ENCODE measurements at places on chromosomes 5 and 9.

- DNase-seq: no peak
These were observed 94.5 kb upstream of the SPATA31D4 start for GRCh38 chr9:81833563-81834345.

DNA sequence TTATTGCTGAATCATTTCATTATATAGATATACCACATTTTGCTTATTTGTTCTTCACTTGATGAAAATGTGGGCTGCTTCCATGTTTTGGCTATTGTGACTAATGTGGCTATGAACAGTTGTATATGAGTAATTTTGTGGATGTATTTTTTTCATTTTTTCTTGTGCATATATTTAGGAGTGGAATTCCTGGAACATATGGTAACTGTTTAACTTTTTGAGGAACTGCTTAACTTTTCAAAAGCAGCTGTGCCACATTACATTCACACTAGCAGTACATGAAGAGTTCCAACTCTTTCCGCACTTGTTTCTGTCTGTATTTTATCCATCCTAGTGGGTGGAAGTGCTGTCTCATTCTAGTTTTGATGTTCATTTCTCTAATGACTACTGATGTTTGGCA lies 67.8 kb downstream of the JAK2 start:
- no peak for DNase-seq

DNA sequence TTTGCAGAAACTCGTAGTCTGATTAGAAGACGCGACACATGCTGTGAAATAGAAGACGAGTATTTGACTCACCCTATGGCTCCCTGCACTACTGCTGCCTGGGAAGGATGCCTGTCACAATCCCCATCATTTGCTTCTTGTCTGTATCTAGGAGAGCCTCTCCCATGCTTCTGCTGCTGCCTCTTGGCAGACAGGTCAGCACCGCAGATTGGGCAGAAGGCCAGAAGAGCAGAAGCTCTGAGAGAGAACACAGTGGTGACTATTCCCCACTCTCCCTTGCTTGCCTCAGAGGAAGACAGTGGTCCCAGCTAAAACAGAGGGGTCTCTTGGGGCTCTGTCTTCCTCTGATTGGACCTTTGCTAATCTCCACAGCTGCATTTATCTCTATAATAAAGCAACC lies 84.0 kb upstream of the SMIM32 start:
- DNase-seq: no peak

- DNase-seq: no peak
These were observed 287.2 kb downstream of the CAAP1 start for GRCh38 chr9:26605367-26605766.

- DNase-seq: no peak
These were observed 174.1 kb downstream of the KDM4C start for GRCh38 chr9:6931913-6932312.

DNA sequence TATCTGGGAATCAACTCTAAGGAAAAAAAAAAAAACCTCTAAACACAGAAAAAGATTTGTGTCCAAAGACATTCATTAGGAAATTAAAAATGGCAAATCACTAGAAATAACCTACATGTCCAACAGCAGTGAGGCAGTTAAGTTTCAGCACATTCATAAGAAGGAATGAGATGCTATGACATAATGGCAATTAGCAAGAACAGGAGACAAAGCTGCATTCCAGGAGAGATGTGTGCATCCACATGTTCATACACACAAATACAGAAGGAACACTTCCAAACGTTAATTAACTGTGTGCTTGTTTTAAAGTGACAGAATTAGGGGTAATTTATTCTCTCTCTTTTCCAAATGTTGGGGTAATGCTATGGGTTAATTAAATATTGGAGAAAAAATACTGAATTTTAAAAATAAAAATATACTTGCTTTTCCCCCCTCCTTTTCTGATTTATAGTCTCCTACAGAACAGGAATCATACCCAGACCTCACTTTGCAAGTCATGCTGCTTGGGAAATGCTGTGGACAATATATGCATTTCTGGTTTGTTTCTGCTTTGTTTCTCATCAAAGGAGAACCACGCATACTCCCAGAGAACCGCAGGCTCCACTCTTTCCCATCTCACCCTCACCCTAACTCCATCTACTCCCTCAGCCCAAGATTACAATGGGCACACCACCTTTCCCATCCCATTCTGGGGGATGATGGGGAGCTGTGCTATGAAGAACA lies 114.1 kb downstream of the CDK5RAP2 start:
- DNase-seq: no peak

GRCh38 chr5:135952683-135953082 lies 2.1 kb downstream of the LECT2 start:
- no peak for DNase-seq

- DNase-seq: no peak
These were observed 111.7 kb downstream of the NXNL2 start for GRCh38 chr9:88646539-88647300.

- no peak for DNase-seq
These were observed 7.6 kb upstream of the EQTN start for GRCh38 chr9:27304521-27304920.

DNA sequence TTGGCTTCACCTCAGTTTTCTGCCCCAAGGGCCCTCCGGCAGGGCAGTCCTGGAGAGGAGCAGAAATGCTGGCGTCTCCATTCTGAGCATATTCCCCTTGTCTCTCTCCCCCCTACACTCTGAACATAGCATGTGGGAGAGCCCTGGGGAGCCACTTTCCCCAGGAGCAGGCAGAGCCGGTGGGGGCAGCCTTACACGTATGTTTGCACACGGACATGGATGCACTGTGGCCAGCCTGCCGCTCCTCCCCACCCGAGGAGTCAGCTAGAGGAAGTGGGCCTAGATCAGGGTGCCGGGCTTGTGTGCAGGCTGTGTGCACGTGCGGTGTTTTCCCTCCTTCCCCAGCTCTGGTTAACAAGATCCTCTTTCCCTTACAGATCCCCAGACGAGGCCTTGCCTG lies 25.4 kb upstream of the POMT1 start:
- DNase-seq: no peak

DNA sequence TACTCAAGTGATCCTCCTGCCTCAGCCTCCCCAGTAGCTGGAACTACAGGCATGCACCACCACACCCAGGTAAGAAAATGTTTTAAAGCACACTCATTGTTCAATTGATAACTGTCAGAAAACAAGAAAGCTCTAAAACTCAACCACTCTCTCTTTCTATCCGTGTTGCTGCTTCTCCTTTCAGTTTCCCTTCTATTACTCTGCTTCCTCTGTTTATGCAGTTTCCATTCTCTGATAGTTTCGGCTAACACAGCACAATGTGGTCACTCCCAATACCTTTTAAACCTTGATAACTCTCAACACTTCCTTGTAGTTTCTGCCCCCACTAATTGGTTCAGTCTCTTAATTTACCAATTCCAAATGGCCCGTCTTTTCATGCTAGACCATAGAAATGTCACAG lies 59.2 kb upstream of the NR4A3 start:
- DNase-seq: no peak

- no peak for DNase-seq
These were observed 1.6 kb upstream of the THBS4 start for GRCh38 chr5:80033513-80033912.

GRCh38 chr5:99037668-99038067 lies 108.9 kb upstream of the CHD1 start:
- DNase-seq: no peak

- no peak for DNase-seq
These were observed 355.7 kb downstream of the ARHGEF28 start for GRCh38 chr5:73981704-73982103.

DNA sequence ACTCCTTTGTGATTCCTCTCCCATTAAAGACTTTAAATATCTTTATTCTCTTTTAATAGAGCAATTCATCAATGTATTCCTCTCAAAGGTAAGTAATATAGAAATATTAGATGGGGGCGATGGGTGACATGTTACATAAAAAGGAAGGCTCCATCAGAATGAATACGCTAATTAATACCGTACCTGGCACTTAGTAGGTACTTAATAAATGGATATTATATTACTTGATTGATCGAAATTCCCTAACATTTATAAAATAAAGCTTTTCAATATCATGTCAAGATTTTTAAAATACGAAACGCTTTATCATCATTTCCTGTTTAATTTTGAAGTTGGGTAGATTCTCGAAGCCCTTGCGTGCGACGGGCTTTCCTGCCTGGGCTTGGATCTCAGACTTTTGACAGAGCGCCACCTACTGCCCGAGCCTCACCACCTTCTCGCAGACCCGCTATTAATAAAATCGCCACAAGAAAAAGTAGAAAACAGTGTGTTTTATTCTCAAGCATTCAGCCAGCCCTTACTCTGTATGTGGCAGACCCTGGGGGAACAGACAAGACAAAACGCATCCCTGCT lies 99.4 kb downstream of the C5orf15 start:
- no peak for DNase-seq

DNA sequence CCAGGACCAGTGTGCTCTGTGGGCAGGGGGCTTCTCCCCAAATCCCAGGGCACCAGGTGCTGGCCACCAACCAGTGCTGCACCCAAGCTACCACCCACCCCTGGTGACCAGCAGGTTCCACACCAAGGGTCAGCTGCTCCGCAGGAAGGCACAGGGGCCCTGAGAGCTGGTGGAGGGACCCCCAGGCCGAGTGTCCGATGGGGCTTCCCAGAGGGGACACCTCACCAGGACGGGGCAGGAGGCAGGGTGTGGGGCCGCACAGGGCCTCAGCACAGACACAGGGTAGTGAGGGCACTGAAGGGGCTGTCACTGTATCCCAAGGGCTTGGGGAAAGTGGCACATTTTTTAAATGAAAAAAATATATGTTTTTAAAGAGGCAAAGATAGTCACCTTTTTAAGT lies 18.1 kb downstream of the LCN9 start:
- no peak for DNase-seq

GRCh38 chr5:113182658-113183344 lies 206.2 kb downstream of the DCP2 start:
- DNase-seq: no peak

All from NCI-H1417 (cell line).